Osteoblast (primary cell): ENCODE measurements at places on chromosomes 1 and 21.
A peak's percentile ranks its signal among the peaks of the same experiment; 100 is the strongest.

GRCh38 chr1:190192627-190193026, 285.0 kb downstream of the BRINP3 start:
- DNase-seq, result no peak

DNA sequence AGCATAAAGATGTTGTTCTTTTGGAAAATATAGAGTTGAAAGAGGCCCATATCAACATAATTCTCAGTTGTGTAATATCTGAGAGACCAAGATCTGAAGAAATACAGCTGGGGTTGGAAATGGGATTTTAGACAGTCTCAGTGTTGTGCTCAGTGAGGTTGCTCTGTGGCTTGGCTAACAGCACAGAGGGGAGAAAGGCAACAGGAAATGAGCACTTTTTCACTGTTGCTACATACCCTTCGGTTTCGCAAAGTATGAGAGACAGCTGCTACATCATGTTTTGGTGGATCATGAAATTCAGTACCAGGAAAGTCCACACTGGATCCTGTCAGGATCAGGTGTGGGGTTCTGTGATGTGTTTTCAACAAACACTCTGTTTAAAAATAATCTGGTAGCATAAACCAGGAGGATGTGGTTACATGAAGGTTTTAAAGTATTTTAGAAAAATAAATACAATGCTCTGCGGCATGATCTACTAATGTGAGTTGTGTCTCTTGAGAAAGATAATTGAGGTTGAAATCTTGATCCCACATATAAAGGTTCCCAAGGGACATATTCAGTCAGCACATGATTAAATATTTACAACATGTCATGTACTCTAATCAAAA, 7.0 kb upstream of the GPR88 start:
- DNase-seq, result peak; percentile 74

DNA sequence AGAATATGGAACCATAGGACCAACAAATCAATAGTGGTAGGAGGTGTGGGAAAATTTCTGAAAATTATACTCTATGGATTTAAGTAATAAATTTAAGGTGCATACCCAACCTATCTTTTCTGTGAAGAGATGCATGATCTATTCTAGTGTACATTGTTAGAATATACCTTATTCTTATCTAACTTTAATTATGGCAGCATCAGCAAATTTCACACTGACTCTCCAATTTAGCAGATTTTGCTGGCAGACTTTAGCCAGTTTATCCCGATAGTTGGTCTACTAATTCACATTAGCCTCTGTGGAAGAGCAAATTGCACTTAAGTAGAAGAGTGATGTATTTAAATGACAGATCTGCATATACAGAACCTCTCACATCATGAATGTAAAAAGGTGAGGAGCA, 400.0 kb downstream of the PLA2G4A start:
- DNase-seq, result no peak

DNA sequence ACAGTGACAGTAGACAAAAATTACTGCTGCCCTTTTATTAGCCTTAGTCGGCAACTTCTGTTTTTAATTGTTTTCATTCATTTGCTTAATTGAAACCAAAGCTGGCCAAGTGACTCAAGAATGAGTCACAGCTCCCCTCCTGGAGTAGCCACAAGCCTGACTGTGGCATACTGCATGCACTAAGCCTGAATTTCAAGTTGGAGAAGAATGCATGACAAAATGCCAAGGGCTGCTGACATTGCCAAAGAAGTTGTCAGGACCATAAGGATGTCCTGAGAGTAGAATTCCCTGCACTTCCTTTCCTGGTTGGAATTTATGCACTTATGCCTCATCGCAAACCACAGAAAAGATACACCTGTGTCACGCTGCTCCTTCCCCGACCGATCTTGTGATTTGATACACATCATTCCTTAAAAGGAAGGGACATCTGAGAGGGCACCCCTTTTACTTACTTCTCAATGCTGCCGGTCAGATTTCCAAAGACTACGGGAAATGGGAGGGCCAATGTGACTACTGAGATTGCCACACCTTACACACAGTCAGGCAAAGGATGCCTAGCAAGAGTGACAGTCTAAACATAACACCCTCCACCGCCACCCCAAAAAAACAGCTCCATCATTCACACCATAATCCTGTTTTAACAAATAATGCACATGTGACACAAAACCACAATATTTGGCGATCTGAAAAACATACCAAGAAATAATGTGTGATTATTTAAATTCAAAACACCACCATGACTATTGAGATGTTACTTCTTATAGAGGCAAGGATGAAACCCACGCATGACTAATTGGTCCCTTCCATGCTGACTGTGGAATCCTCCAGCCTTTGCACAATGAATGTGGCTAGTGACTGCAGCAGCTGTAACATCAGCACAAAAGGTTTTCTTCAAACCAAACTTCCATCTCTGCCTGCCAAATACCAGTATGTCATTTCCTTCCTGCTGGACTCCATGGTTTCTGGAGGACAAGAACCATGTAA, 28.2 kb downstream of the VAV3 start:
- peak; percentile 75 for DNase-seq

DNA sequence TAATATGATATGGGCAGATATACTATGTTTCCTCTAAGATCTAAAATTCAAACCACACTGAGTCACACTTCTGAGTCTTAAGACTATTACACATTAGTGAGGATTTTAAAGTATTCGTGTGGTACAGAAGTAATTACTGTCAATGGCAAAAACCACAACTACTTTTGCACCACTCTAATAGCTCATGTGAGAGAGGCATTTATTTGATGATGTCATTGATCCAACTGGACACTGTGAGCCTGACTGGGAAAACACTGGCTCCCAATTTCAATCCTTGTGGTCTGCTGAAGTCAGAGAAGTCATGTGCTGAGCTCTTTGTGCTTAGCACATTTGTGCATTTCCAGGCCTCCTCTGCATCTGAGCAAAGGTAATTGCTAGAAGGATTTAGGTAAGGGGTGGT, 377.8 kb downstream of the USH2A start:
- peak; percentile 52 for DNase-seq

- no peak for DNase-seq
Observed at GRCh38 chr21:18722193-18722592, 318.6 kb upstream of the TMPRSS15 start.

DNA sequence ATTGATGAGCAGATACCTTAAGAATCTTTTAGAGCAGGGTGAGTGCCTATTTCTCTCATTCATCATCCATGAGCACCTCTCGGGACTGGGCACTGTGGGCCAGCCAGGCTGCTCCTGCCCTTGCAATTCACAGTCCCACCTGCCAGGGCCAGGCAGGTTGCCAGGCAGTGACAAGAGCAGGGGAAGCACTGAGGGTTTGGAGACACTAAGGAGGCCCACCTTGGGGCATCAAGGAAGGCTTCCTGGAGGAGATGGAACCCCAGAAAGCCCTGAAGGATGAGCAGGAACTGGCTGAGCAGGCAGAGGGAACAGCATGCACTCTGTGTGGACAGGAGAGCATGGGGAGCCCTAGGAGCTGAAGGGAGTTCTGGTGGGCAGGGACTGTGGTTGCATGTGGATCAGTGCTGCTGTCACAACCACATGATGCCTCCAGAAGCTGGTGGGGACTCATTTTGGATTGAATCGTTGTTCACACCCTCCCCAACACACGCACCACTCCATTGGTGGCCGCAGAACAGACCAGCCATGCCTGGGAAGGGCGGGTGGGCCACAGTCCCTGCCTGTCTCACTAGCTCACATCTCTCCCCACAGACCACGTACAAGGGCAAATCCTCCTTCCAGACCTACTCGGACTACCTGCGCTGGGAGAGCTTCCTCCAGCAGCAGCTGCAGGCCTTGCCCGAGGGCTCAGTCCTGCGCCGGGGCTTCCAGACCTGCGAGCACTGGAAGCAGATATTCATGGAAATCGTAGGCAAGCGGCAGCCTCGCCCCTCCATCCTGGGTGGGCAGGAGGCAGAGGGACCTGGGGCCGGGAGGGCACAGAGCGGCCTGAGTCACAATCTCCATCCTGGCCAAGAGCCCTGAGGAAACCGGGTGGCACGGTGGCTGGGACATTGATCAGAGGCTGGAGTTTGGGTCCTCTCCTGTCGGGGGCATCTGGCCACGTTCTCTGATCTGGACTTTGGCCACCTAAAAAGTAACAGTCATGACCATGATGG, 55.1 kb downstream of the DISP3 start:
- peak; percentile 81 for DNase-seq

GRCh38 chr1:159960721-159961381, 6.8 kb upstream of the SLAMF9 start:
- peak; percentile 86 for DNase-seq

- DNase-seq, result no peak
Observed at GRCh38 chr1:194223596-194223995, 1037.2 kb upstream of the B3GALT2 start.

- DNase-seq, result peak; percentile 85
Observed at GRCh38 chr21:44765231-44766013, 36.2 kb downstream of the UBE2G2 start.

GRCh38 chr1:58621391-58621790, 44.3 kb upstream of the TACSTD2 start:
- DNase-seq, result peak; percentile 35

DNA sequence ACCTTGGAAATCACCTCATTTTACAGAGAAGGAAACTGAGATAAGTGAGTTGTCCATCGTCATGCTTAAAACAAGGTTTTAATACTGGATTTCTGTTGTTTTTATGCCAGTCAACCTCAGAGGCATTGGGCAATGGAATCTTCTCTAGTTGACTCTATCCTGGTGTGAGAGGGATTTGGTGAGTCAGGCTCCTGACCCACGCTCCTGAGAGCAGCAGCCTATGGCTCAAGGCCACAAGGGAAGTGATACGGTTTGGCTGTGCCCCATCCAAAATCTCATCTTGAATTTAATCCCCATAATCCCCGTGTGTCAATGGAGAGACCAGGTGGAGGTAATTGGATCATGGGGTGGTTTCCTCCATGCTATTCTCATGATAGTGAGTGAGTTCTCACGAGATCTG, 90.1 kb downstream of the TLR5 start:
- DNase-seq, result peak; percentile 92

GRCh38 chr1:201088395-201088794, 23.8 kb downstream of the CACNA1S start:
- no peak for DNase-seq

GRCh38 chr1:210739627-210740026, 394.3 kb downstream of the KCNH1 start:
- DNase-seq, result no peak

GRCh38 chr1:109906160-109906838, 4.3 kb upstream of the CSF1 start:
- DNase-seq, result no peak

DNA sequence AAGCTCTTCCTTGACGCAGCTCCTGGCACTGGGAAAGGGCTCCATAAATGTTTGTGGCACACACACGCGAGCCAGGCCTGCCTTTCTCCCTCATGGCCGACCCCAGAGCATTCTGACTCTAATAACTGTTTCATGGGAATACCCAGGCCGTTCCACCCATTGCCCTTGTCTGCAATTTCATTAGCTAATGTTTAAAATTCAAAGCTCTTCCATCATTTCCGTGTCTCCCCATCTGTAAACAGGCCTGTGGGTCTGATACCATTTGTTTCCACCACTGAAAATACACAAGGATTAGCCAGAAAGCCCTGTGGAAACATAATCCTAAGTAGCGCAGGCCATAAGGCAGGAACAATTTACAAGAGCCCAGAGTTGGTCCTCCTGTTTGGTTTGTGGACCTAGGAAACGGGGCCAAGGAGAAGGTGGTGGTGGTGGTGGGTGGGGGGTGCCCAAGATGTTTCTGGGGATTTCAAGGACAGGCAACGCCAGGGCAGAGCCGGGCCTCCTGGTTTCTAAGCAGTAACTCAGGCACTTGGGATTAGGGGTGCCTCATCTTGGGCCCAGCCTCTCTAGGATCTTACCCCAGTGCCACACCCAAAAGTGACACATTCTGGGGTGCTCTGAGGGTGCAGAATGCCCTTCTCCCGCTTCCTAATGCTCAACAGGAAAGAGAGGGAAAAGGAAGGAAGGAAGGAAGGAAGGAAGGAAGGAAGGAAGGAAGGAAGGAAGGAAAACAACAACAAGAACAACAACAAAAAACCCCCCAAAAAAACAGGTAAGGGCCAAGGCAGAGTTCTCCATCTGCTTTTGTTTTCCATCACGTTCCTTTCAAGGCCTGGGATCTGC, 79.4 kb downstream of the SSBP3 start:
- DNase-seq, result no peak

DNA sequence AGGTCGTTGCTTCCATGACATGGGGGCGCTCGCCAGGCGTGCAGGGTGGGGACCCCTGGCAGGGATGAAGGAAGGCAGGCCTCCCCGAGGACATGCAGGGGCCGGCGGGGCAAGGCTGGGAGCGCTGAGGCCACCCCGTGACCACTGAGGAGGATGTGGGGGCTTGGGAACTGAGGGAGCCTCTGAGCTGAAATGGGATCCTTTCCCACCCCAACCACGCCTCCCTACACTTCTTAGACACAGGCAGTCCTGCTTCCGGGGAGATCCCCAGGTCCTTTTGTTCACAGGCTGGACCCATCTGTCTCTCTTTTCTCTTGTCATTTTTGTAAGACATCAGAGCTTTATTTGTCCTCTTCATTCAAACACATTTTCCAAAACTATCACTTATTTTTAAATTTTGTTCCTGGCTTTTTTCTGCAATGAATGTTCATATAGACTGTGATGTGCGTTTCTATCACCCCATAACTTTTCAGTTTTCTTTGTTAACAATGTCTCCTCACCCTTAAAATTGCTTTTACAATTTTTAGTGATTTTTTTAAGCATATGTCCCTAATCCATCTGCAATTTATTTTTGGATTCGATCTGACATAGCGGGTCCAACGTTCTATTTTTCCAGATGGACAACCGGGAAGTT, 156.7 kb upstream of the BACE2 start:
- DNase-seq, result no peak

DNA sequence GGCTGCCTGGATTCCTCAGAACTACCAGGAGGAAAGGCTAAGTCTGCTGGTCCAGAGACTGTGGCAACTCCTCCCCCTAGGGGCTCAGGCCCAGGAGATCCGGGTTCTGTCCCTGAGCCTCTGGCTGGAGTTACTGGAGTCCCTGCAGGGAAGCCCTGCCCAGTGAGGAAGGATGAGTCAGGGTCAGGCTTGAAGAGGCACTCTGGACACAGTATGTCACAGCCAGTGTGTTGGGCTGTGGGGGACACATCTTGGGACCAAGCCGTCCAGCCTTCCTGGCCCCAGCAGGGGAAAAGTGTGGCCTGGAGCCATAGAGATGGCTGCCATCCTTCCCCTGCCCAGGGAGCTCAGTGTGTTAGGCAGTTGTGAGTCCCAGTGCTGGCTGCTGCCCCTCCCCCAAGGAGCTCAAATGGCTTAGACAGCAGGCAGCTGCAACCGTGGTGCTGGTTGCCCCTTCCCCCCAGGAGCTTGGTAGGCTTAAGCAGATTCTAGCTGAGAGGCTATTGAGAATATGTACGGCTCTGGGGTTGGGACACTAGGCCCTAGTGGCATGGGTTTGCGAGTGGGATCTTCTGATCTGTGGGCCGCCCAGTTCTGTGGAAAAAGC, 28.2 kb upstream of the RABGAP1L start:
- DNase-seq, result no peak

- DNase-seq, result no peak
Observed at GRCh38 chr1:177024623-177025022, 139.9 kb downstream of the ASTN1 start.

- DNase-seq, result peak; percentile 85
Observed at GRCh38 chr1:6424619-6425593, at the start of gene ESPN. ESPN (plus strand) TSS chr1:6424776; CDS start chr1:6424956, 180 bp downstream.

GRCh38 chr1:21575351-21575942, 66.2 kb downstream of the ALPL start:
- DNase-seq, result peak; percentile 64

- peak; percentile 45 for DNase-seq
Observed at GRCh38 chr1:160069460-160070231, at the start of gene KCNJ10. KCNJ10 (minus strand) TSS chr1:160070160; CDS start chr1:160042532, 27,628 bp downstream.
